ENCODE measurements at places on chromosomes 16 and 17. TPM values are rescaled to one million over a fixed set of nuclear protein-coding genes. Genes with fewer than 3 reads are reported as not detected.
A peak's percentile ranks its signal among the peaks of the same experiment; 100 is the strongest.

GRCh38 chr17:2803386-2803785 lies 7.1 kb downstream of the RAP1GAP2 start:
- no peak for DNase-seq

- DNase-seq: peak; percentile 37
Observed at GRCh38 chr17:11668618-11669017, 70.3 kb downstream of the DNAH9 start.

DNA sequence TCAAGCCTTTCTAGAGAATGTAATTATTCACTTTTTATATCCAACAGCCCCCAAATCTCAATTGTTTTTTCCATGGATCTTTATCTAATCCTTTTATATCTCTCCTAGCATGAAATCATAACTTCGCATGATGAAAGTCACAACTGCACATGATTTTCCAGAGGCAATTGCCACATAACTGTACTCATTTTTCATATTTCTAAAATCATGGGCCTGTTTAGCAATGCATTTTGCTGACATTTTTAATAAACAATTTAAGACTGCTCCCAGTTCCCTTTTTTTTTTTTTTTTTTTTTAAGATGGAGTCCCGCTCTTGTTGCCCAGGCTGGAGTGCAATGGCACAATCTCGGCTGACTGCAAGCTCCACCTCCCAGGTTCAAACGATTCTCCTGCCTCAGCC lies 83.5 kb downstream of the VMP1 start:
- no peak for DNase-seq

GRCh38 chr17:50558941-50559614 lies 1.4 kb upstream of the CACNA1G start:
- peak; percentile 86 for DNase-seq

ABCA3 gene
- 9.7 TPM for total RNA-seq

GRCh38 chr17:8150194-8151119 lies 1.7 kb downstream of the PER1 start:
- DNase-seq: no peak

DNA sequence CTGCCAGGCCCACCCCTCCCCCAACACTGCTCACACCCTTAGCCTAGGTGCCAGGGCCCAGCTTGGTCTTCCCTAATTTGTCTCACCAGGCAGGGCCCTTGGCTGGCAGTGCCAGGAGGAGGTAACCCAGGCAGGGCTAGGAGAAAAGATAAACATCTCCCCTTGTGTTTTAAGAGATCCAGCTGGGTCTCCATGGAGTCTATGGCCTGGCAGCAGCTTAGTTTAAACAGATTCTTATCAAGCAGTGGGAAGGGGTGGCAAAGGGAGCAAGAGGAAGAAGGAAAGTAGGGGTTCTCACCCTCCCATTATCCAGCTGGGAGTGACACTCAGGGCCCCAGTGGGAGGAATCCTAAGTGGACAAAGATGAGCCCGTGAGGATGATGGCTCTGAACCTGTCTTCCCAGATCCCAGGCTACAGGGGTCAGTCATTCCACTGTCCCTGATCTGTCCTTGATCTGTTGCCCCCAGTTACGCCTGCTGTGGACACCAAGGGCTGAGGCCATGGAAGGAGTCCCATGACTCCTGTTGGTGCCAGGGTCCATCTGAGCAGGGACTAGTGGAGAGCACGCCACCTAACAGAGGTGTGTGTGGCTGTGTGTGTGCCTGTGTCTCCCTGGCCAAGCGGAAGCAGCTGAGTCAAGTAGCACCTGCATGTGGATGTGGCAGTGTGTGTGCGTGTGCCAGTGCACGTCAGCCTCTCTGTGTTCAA lies 47.4 kb upstream of the MEIOC start:
- DNase-seq: no peak

UBE2I gene
- 239 TPM for total RNA-seq
